ENCODE measurements at places on chromosomes 16 and 17.

DNA sequence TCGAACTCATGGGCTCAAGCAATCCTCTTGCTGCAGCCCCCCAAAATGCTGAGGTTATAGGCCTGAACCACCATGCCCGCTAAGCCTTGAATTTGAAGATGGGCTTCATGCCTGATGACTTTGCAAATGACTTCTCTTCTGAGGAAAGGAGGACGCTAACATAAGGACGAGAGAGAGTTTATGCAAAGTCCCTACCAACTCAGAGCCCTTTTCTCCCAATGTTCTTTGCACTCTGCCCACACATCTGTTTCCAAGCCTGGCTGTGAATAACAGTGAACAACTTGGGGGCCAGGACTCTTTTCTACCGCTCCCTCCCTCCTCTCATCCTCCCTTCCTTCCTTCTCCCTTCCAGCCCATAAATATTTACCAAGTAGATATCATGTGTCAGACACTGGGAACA, 8.5 kb upstream of the NPIPB2 start:
- no peak for DNase-seq

DNA sequence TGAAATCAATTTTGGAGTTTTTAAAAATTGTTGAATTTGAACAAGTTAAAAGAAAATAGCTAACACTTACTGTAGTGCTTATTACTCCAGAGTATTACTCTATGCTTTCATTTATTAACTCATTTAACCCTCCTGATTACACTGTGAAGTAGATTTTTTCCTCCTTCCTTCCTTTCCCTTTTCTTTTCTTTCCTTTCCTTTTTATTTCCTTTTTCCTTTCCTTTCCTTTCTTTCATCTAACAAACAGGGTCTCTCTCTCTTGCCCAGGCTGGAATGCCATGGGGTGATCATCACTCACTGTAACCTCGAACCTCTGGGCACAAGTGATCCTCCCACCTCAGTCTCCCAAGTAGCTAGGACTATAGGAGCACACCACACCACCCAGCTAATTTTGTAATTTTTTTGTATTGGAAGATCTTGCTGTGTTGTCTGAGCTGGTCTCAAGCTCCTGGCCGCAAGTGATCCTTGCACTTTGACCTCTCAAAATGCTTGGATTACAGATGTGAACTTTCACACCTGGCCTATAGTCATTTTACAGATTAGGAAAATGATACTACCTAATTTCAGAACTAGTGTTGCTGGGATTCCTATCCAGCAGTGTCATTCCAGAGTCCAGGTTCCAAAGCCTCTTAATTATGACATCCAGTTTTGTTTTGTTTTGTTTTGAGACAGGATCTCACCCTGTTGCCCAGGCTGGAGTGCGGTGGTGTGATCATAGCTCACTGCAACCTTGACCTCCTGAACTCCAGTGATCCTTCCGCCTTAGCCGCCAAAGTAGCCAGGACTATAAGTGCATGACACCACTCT, 59.9 kb downstream of the TAOK1 start:
- DNase-seq = no peak

GRCh38 chr16:48462106-48462740, 77.0 kb upstream of the SIAH1 start:
- no peak for DNase-seq

DNA sequence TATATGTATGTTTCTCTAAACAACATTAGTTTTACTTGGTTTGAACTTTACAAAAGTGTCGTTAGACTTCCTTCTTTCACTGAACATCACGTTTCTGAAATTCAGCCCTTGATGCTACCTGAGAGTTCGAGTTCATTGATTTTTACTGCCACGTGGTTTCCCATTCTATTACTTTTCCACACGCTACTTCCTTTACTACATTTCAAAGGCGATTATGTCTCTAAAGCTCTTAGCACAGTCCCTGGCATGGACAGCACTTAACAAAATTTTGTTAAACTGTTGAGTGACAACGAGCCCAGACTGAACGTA, 15.9 kb upstream of the ARHGAP17 start:
- DNase-seq = no peak

- DNase-seq = no peak
Measured at GRCh38 chr16:8569650-8570346, 20.5 kb downstream of the TMEM114 start.

GRCh38 chr17:42347198-42347597, 41.0 kb downstream of the STAT3 start:
- peak; percentile 58 for DNase-seq

- DNase-seq = no peak
Measured at GRCh38 chr17:60947543-60947942, 269.9 kb downstream of the BCAS3 start.

DNA sequence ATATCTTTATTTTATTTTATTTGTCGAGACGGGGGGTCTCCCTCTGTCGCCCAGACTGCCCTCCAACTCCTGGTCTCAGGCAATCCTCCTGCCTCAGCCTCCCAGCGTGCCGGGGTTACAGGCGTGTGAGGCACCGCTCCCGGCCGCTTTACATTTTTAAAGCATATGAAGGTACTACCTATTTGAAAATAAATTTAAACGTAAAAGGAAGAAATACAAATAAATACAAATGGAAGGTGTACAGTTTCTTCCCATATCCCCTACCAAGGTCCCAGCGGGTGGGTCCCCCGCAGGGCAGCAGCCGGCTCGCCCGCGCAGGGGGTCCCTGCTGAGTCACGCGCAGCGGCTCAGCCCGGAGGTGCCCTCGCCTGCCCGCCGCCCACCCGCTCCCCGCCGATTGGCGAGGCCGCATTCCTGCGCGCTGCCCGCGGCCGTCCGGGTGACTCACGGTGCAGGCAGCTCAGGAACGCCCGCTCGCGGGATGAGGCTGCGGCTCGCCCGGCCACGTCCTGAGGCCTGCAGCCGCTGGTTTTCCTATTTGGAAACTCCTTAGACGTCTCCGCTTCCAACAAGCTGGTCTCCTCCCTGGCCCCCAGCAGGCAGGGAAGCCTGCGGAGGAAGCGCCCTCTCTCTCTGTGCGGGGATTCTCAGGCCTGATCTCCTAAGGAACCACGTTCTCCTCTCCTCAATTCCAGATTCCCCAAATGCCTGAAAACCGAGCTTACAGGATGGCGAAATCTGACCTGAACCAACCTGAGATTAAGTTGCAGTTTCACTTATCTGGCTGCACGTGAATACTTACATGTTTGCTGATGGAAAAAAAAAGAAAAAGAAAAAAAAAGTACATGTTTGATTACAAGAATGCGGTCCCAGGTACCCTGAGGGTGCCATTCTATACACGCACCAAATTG, 54.8 kb upstream of the MAP3K14 start:
- DNase-seq = peak; percentile 96

DNA sequence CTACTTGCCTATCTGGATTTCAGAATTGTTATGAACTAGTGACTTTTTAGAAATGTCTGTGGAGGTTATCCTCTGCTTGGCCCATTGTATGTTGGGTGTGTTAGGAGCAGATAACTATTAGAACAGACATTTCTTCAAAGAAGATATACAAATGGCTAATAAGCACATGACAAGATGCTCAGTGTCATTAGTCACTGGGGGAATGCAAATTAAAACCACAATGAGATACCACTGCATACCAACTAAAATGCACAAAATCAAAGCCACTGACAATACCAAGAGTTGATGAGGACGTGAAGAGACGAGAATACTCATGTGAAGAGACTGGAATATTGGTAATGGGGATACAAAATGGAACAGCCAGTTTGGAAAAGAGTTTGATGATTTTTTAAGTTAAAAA, 39.2 kb downstream of the CEP112 start:
- no peak for DNase-seq

GRCh38 chr16:65178151-65178550, 56.3 kb upstream of the CDH11 start:
- DNase-seq = peak; percentile 21

DNA sequence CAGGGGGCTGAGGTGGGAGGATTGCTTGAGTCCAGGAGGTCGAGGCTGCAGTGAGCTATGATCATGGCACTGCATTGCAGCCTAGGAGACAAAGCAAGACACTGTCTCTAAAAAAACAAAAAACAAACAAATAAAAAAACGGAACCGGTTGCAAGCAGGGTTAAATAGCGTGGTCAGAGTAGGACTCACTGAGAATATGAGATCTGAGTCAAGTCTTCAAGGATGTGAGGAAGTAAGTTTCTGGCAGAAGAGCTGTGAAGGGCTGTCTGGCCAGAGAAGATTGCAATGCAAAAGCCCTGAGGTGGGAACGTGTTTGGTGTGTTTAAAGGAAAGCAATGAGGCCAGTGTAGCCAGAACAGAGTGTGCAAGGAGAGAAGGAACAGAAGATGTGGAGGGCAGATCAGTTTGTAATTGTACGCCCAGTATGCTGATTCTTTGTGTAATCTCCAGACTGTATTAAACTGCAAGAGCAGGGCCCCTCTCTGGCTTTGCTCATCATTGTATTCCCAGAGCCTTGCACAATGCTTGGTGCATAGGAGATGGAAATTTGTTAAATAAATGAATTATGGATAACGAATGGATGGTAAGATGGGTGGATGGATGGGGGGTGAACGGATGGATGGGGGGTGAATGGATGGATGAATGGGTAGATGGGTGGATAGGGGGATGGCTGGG, 6.3 kb downstream of the G6PC1 start:
- no peak for DNase-seq

DNA sequence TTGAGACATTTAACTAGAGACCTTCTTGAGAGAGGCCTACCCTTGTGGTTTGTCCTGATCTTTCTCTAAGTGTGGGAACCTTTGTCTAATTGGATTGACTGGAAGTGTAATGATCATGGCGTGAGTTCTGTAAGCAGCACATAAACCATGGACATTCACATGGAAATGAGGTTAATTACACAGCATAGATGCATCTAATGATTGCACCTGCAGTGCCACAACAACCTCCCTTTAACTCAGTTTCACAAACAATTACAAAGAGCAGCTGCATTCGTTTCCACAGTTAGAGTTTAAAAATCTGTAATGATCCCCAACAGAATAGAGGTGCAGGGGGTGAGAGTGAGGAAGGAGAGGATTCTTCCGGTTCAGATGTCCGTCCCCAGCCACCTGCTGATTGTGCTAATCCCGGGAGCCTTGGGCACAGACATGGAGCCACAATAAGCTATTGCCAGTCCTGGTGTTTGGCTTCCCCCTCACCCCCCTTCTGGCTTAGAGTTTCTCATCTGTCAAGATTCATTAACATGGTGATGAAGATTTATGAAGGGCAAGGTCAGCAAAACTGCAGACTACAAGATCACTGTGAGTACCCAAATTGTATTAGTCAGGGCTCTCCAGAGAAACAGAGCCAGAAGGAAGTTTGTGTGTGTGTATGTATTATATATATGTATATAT, 659.2 kb upstream of the SOX9 start:
- DNase-seq = no peak

DNA sequence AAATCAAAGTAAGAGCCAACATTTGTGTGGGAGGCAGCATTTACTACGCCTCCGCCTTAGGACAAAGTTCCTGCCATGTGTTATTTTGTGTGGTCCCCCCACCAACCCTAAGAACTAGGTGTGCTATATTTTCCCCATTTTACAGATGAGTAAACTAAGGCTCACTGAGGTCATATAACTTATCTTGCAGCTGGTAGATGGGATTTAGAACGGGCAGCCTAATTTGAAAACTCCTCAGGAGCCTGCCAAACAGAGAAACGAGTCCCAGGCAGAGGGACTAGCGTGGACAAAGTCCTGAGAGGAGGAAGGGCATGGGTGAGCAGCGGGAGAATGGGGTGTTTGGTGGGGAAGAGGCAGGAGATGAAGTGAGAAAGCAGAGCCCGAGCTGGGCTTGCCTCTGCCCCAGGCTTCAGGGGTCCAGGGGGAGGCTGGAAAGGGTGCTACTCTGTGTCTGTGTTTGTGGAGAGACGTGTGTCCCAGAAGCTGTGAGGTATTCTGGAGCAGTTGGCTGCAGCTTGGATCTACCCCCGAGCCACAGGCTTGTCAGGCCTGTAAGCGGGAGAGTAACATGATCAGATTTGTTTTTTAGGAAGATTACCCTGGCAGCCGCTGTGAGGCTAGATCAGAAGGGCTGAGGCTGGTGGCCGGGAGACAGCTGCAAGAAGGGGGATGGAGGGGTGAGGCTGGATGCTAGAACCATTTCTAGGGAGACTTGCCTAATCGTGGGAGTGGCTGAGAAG, 5.0 kb downstream of the MLLT6 start:
- no peak for DNase-seq
